T-helper 1 cell treated with Interleukin-12 subunit alpha and Interleukin-12 subunit beta and Interleukin-4 antibody, amounts not matched to agents 30 ng/mL and 1 ng/mL, for 36 hours (primary cell): ENCODE measurements at places on chromosomes 3 and 15. TPM values are rescaled to one million over a fixed set of nuclear protein-coding genes. Genes with fewer than 3 reads are reported as not detected.

PP2D1 gene
- total RNA-seq = not detected in 2 replicates

ITIH4 gene
- total RNA-seq = 15.2 and 15.6 TPM in 2 replicates

RETNLB gene
- total RNA-seq = not detected in 2 replicates

IQCF5 gene
- not detected in 2 replicates for total RNA-seq
